ENCODE measurements at places on chromosomes 1 and 21. TPM values are rescaled to one million over a fixed set of nuclear protein-coding genes. Genes with fewer than 3 reads are reported as not detected.

SYTL1 gene
- 38.6 TPM for total RNA-seq

CFAP107 gene
- total RNA-seq, result not detected

DNA sequence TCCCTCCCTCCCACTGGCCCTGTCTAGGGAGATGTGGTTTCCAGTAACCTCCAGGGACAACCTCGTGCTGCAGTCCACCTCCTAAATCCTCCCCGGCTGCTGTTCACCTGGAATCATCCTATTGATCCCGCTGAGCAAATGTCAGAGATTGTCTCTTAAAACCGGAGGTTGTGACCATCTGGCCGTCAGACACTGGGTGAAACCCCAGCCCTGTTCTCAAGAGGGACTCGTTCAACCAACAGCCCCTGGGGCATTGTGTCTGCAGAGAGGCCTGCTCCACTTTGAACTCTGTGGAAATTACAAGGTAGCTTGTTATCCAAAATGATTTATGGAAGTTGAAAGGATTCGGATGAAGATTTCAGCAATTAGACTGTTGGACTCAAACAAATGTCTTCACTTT is 498.0 kb downstream of the MATN1 start:
- H3K4me3 ChIP-seq, result no peak overlapping the region
- H3K27ac ChIP-seq, result no peak overlapping the region
- H3K27me3 ChIP-seq, result peaks cover 3% of the 10 kb centered on the region
- no peak for DNase-seq

C1orf226 gene
- total RNA-seq, result not detected

GRCh38 chr1:182601416-182601786 is 2.8 kb downstream of the RGS16 start:
- H3K27ac ChIP-seq, result peak overlapping the region; percentile 0
- H3K4me1 ChIP-seq, result peaks cover 11% of the 10 kb centered on the region
- peak overlapping the region; percentile 85 for H3K4me3 ChIP-seq
- peaks cover 11% of the 10 kb centered on the region for H3K36me3 ChIP-seq

GRCh38 chr1:81800695-81801650 is at the start of gene ADGRL2:
ADGRL2 (plus strand) TSS chr1:81800934; CDS start chr1:81836985, 36,051 bp downstream.
- H3K4me1 ChIP-seq, result no peaks in the 10 kb centered on the region

- DNase-seq, result no peak
- H3K36me3 ChIP-seq, result peaks cover 7% of the 10 kb centered on the region
- H3K4me1 ChIP-seq, result peaks cover 15% of the 10 kb centered on the region
- no peaks in the 10 kb centered on the region for H3K27me3 ChIP-seq
- H3K4me3 ChIP-seq, result no peak overlapping the region
These were observed 11.2 kb downstream of the CLCN6 start for GRCh38 chr1:11817192-11817591.

DNA sequence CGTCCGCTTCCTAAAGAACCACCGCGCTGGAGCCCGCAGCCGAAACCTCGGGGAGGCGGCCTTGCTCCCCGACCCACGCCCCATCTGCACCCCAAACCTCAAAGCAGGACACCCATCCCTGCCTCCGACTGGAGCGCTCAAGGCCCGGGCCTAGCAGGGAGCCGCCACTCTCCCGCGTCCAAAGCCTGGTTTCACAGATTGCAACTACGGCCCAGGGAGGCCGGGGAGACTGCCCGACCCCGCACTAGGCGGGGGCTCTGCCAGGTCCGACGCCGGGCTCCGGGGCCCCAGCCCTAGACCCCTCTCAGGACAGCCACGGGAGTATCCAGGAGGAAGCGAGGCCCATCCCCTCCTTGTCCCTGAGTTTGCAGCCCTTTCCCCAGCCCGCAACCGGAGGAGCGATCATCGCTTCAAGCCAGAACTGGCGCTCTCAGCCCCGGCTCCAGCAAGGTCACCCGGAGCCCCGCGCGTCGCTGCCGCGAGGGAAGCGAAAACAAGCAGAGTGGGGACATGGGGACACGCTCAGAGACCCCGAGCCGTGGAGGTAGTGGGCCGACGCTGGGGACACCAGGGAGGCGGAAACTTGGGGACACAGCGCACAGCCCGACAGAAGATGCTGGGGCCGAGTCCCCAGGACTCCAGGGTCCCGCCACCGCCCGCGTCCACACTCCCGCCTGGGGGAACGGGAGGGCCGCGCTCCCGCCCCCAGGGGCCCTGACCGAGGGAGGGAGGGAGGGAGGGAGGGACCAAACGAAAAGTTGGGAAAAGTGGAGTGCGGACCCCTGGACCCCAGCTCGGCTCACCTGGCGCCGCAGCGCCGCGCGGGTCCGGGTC is 433 bp downstream of the TMEM200B start:
- H3K27ac ChIP-seq, result no peak overlapping the region
- peaks cover 16% of the 10 kb centered on the region for H3K27me3 ChIP-seq
- no peaks in the 10 kb centered on the region for H3K36me3 ChIP-seq
- DNase-seq, result no peak
- H3K4me1 ChIP-seq, result no peaks in the 10 kb centered on the region

DNA sequence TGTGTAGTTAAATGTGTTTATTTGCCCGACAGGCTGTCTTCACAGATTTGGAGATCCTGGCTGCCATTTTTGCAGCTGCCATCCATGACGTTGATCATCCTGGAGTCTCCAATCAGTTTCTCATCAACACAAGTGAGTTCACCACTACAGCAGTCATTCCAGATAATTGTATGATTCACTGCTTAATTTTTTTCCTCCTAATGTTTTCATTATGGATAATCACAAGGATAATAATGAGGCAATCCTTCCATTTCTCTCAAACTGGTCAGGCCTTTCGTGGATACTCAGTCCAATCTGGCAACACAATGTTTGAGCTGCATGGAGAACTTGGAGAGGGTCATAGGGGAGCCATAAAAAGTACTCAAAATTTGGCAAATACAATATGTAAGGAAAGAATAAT is 168.3 kb upstream of the SGIP1 start:
- no peak for DNase-seq
- H3K36me3 ChIP-seq, result peaks cover 6% of the 10 kb centered on the region
- no peaks in the 10 kb centered on the region for H3K27me3 ChIP-seq
- no peak overlapping the region for H3K27ac ChIP-seq

GRCh38 chr1:100449477-100449876 is 88.5 kb upstream of the GPR88 start:
- no peaks in the 10 kb centered on the region for H3K36me3 ChIP-seq
- H3K4me3 ChIP-seq, result no peak overlapping the region
- no peaks in the 10 kb centered on the region for H3K4me1 ChIP-seq
- no peak overlapping the region for H3K27ac ChIP-seq

SLC2A5 gene
- 32.3 TPM for total RNA-seq

SPATA6 gene
- total RNA-seq, result not detected

- no peak for DNase-seq
- H3K27ac ChIP-seq, result no peak overlapping the region
- H3K27me3 ChIP-seq, result no peaks in the 10 kb centered on the region
- no peaks in the 10 kb centered on the region for H3K36me3 ChIP-seq
These were observed 3.6 kb downstream of the UBXN11 start for GRCh38 chr1:26302733-26303405.

S100A7 gene
- not detected for total RNA-seq

ITLN2 gene
- not detected for total RNA-seq
